Stimulated activated CD8-positive, alpha-beta memory T cell treated with anti-CD3 and anti-CD28 coated beads, Interleukin-4, amount 100 ng/mL, for 4 hours (primary cell): ENCODE measurements at places on chromosomes 12 and 14.

- no peak for DNase-seq
Measured at GRCh38 chr12:81759190-81760051, at the start of gene PPFIA2. TSS of gene PPFIA2 (minus strand) at chr12:81759350.

- no peak for DNase-seq
Measured at GRCh38 chr14:32073537-32074189, 3.4 kb upstream of the ARHGAP5 start.

- DNase-seq = no peak
Measured at GRCh38 chr12:75765170-75766059, 254.0 kb upstream of the KRR1 start.

- DNase-seq = no peak
Measured at GRCh38 chr12:12443431-12443878, 86.6 kb downstream of the BORCS5 start.

GRCh38 chr14:52694761-52695480 lies 437 bp downstream of the ERO1A start:
- DNase-seq = no peak

GRCh38 chr12:103758310-103759089 lies 82.5 kb downstream of the NT5DC3 start:
- DNase-seq = no peak

GRCh38 chr12:63232896-63233295 lies 81.9 kb upstream of the AVPR1A start:
- DNase-seq = no peak

DNA sequence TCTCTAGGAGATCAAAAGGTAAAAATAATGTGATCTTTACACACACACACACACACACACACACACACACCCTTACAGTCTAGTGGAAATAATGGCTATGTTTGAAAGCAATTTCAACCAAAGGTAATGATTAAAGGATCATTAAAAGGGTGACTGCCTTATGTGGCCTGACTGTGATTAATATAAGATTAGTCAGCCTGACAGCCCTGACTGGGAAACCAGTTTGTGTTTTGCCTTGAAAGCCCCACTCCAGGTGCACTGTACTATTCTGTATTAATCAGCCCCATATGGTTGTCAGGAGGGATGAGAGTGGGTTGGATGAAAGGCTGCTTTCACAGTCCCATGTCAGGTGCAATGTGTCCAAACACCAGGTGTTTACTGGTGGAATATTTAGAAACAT lies 10.5 kb downstream of the RASSF9 start:
- no peak for DNase-seq

DNA sequence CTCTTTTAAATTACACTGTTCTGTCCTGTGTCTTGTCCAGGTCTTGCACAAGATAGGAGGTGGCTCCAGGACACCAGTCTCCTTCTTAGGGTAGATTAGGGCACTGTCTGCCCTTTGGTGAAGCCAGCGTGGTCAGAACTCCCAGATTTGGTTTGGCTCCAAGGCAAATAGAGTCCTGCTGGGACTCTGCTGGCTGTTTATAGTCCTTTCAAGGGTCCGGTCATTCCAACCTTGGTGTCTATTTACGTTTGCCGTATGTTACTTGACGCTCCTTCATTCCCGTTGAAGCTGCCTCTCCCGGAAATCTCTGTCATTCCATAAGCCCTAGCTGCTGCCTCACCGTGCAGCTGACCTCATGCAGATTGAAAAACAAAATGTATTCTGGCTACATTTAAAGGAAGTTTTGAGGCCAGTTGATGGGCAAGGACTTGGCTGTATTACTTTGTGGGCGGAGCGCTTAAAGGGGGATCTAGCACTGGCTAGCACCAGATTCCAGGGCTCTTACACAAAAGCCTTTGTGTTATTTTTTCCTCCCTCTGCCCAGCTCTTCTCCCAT lies 180.6 kb downstream of the AKAP6 start:
- DNase-seq = no peak

DNA sequence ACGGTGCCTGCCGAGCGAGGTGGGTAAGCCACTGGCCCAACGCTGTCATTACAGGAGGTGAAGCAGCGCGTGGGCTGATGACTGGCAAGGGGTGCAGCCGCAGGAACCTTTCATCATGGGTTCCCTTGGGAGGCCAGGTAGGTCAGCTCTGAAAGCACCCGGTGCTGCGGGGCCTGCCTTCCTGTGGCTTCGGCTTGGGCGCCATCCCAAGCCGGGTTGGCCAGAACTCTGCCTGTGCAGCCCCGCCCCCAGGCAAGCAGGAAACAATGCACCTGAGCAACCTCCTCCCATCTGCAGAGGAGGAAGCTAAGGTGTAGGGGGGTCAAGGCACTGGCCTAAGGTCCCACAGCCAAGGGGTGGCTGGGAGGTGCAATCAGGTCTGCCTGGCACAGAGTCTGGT lies 20.0 kb upstream of the HHIPL1 start:
- no peak for DNase-seq

DNA sequence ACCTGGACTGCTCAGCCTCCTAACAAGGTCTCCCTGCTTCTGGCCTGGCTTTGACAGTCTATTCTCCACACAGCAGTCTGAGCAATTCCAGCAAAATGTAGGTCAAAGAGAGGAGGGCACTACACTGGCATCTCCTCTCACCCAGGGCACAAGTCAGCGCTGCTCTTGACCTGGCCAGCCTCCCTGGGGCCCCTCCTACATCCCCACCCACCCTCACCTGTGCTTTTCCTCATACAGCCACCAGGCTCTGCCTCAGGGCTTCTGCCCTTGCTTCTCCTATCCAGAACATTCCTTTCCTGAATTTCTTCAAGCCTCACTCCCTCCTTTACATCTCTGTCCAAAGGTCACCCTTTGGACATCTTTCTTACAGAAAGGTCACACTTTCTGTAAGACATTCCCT lies 33.7 kb downstream of the GALNT4 start:
- DNase-seq = no peak

DNA sequence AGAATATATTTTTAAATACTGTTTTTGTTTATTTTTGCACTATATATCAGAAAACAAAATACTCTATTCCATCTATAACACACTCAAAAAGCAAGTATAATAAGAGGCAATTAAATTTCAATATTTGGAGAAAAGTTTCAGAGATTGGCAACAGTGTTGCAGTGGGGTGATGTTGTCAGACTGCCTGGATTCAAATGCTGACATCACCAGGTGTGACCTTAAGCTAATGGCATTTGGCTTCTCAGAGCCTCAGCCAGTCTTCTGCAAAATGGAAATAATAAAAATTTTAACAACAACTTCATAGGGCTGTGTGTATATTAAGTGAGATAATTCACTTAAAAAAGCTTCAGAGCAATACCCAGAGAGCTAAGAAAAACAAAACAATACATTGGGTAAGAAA lies 74.7 kb downstream of the TMTC1 start:
- DNase-seq = no peak

- DNase-seq = no peak
Measured at GRCh38 chr14:24092110-24092504, 2.0 kb upstream of the PCK2 start.
